Calu3 (cell line): ENCODE measurements at places on chromosomes 16 and 17.

DNA sequence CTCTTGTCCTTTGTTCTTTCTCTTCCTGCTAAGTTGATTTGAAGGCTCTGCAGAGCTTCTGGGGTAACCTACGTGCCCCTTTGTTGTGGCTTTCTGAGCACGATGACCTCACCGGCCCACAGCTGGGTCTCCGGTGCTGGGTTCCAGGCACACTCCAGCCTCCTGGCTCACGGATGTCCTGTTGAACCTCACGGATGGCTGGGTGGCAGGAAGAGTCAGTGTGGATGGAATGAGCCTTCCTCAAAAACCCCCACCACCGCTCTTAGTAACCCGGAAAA lies 116.0 kb downstream of the SOCS1 start:
- no peak for DNase-seq

DNA sequence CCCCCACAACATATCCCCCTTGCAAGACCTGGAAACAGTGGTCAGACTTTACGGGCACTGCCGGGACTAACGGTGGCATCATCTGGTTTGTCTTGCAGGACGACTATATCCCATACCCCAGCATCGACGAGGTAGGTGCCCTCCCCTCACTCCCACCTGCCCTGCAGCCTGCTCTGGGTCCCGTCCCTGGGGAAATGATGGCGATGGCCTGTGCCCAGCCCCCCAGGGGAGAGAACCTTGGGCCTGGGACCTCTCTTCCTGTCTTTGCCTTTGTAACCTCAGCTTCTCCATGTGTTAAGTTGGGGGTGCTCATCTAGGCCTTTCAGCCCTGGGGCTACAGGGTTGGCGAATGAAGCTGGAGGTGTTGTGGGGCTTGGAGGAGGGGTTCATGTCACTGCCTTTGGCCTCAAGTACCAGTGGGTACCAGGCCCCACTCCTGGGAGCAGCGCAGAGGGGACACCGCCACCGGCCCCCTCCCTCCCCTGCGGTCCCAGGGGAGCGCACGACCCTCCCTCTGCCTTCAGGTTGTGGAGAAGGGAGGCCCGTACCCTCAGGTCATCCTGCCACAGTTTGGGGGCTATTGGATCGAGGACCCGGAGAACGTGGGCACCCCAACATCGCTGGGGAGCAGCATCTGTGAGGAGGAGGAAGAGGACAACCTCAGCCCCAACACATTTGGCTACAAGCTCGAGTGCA lies 99.9 kb downstream of the OR1D5 start:
- no peak for DNase-seq

DNA sequence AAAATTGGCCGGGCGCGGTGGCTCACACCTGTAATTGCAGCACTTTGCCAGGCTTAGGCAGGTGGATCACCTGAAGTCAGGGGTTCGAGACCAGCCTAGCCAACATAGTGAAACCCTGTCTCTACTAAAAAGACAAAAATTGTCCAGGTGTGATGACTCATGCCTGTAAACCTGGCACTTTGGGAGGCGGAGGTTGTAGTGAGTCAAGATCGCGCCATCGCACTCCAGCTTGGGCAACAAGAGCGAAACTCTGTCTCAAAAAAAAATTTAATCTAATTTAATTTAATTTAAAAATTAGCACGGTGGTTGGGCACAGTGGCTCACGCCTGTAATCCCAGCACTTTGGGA lies 1.6 kb upstream of the HBQ1 start:
- no peak for DNase-seq

DNA sequence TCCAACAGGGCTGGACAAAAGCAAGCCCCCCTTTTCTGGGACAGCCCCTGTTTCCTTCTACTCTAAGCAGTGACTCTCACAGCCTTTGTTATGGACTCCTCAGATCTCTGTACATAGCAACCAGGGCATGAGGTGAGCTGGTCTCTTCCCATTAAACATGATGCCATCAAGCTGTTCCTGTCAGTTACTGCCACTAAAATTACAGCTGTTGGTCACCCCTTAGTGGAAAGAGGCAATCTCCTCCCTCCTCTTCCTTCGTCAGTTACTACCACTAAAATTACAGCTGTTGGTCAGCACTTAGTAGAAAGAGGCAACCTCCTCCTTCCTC lies 95.2 kb upstream of the SMIM36 start:
- no peak for DNase-seq

DNA sequence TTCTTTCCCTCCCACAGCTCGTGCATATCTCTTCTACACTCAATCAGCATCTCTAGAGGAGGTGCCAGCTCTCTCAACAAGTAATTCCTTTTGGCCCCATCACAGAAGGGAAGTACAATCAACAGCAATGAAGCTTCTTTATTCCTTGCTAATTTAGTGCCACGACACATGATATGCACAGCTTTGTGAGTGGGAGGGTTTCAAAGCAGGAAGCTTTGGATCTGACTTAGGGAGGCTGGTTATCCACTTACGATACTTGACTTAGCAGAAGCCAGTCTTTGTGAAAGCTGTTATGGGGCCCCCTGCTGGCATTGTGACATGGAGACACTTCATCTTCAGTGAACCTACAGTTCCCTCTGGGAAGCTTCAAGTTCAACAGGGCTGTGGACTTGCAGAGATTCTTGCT lies 81.0 kb downstream of the TMEM100 start:
- peak; percentile 44 for DNase-seq

DNA sequence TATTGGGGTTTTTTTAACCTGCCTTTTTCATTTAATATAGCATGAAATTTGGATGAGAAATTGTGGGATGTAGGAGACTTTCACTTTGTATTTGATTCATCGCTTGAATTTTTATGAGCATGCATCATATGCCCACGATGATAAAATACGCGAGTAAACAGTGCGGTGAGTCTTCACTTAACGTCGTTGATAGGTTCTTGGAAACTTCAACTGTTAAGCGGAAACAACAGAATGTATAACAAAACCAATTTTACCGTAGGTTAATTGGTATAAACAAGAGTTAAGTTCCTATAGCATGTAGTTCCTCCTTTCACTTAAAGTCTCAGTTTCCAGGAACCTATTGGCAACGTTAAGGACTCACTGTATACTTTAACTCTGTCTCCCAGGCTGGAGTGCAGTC lies 28.7 kb downstream of the MMP15 start:
- DNase-seq, result no peak
